ENCODE measurements at places on chromosomes 11 and 22. TPM values are rescaled to one million over a fixed set of nuclear protein-coding genes. Genes with fewer than 3 reads are reported as not detected.

DNA sequence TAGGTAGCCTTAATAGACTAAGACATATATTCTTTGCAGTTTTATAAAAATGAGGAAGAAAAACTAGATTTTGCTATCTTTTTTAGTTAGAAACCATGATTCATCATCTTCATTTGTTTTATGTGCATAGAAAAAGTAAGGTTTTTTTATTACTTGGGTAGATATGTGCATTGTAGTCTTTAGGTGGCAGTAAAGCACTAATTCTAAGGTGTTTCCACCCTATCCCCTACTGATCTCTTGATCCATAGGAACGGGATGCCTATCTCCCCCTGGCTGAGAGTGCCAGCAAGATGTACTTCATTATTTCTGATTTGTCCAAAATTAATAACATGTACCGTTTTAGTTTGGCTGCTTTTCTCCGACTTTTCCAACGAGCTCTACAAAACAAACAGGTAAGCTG, 148.1 kb downstream of the DYNC2H1 start:
- no peak for DNase-seq

DNA sequence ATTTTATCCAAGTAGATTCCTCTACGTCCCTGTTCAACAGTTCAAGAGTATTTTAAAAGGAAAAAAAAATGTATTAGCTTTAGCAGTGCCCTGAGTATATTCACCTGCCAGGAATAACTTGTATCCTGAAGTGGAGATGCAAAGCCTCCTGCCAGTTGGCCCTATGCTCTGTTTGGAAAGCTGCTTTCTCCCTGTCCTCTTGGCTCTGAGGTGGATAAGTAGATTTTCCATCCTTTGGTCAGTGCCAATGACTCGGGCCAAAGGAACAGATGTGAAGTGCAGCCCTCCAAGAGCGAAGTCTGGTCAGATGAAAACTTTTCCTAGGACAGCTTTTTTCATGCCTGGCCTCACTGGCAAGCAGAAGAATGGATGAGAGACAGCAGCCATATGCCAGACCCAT, 839.9 kb upstream of the TENM4 start:
- no peak for DNase-seq

Gene CSNK2A3
- total RNA-seq = 2.6 TPM

Gene CLTCL1
- total RNA-seq = 8.2 TPM

- no peak for DNase-seq
These were observed 10.0 kb downstream of the OR5B21 start for GRCh38 chr11:58497951-58498350.

DNA sequence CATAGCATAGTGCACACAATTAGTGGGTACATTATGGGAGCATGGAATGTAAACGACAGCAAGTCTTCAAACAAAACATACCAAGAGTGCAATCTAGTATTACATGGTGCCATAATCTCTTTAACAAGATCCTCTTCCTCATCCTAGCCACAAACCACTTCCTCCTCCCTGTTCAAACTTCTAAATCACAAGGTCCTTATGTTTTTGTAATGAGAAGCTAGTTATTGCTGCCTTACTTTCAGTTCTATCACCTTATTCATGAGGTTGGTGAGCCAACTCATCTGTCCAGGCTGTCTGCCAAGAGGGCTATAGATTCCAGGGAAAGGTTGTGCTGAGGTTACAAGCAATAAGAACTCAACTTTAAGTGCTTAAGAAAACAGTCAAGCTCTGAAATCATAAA, 195.4 kb upstream of the ARHGAP20 start:
- no peak for DNase-seq

DNA sequence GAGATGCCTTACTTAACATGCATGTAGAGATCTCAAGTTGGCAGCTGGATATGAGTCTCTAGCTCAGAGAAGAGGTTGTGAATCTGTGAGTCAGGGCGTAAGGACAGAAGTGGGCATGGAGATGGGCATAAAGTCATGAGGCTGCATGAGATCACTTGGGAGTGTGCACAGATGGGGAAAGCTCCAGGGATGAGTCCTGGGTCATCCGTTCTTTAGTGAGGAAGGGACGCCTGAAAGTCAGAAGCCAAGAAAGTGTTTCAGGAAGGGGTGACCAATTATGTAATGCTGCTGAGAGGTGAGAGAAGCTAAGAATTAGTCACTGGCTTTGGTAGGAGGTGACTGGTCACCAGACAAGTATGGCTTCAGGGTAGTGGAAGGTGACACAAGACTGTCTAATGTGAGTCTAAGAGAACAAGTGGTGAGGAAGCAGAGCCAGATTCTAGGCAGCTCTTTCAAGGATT, 6.7 kb downstream of the ACP2 start:
- no peak for DNase-seq

DNA sequence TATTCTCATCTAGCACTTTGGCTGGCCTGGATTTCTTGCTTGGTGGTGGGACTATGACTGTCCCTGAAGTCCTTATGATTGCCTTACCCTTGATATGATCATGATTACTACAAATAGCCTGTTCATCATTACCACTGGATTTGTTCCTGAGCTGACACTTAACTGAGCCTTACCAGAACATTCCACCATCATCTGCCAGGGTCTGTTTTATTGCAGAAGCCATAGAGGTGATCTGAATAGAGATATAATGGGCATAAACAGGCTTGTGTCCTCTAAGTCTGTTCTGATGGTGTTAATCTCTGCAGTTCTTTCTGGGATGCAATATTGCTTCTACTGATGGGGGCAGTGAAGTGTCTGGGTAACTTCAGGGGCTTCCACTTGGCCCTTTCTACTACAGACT, 12.4 kb upstream of the ALG8 start:
- DNase-seq = no peak

DNA sequence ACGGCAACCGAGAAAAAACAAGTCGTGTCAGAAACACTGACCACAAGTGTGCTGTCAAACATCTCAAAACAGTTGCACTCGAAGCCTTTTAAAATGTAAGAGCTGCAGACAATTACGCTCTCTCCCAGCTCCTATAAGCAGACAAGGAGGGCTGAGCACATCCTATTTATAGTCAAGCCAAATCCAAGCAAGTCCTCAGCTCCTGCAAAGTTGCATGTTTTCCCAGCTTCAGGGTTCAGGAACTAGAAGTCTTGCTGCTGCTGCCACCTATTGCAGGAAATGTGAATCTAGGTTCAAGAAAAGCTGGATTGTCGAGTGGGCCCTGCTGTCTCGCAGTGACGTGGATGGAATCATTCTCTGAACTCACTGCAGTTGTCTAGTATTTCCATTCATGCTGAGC, 15.5 kb downstream of the EFCAB6 start:
- no peak for DNase-seq

Gene CHST1
- 1.8 TPM for total RNA-seq
